ENCODE measurements at places on chromosomes 16 and 17.

- peaks cover 15% of the 10 kb centered on the region for H3K4me1 ChIP-seq
- H3K27ac ChIP-seq, result no peak overlapping the region
- H3K36me3 ChIP-seq, result peaks cover 8% of the 10 kb centered on the region
- DNase-seq, result no peak
- H3K27me3 ChIP-seq, result no peaks in the 10 kb centered on the region
Measured at GRCh38 chr17:65527857-65528591, 33.4 kb downstream of the AXIN2 start.

DNA sequence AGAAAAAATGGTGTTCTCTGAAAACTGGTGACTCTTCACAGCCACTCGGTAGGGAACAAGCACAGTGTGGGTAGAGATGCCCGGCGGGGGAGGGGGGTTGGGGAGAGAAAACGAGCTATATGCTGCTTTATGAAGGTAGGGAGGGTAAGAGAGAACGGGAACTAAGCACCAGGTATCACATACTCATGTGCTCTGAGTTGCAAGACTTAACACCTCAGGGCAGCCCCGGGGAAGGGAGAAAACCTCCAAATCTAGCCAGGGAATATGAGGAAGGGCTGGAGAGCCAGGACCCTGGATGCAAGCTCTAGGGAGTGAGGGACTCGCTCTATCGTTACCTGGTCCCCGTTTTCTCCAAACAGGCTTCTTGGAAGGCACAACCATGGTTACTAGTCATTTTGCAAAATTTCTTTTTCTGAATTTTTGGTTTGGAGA, 35.3 kb downstream of the HIC1 start:
- no peaks in the 10 kb centered on the region for H3K27me3 ChIP-seq
- H3K36me3 ChIP-seq, result peaks cover 12% of the 10 kb centered on the region
- peak overlapping the region; percentile 83 for H3K4me3 ChIP-seq
- H3K27ac ChIP-seq, result peak overlapping the region; percentile 90
- peak; percentile 48 for DNase-seq

GRCh38 chr17:47693731-47694580, at the start of gene TBKBP1:
TSS of gene TBKBP1 (plus strand) at chr17:47694161. CDS start at chr17:47696113, 1,952 bp downstream.
- H3K27ac ChIP-seq, result peak within 1 kb of the TSS; percentile 90
- H3K4me1 ChIP-seq, result peaks cover 50% of the 10 kb centered on the region
- H3K4me3 ChIP-seq, result peak within 1 kb of the TSS; percentile 83
- no peaks in the 10 kb centered on the region for H3K27me3 ChIP-seq

DNA sequence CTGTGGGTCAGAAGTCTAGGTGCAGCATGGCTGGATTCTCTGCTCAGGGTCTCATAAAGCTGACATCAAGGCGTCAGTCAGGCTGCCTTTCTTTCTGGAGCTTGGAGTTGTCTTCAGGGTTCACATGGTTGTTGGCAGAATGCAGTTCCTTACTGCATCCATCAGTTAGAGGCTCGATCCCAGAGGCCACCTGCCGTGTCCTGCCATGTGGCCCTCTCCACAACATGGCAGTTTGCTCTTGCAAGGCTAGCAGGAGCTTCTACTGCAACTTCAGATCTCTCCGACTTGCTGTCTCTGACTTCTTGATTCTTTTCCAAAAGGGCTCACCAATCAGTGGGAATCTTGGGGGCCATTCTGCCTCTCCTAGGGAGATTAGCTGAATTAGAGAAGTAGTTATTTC, 11.9 kb downstream of the PITPNC1 start:
- H3K4me3 ChIP-seq, result no peak overlapping the region
- H3K36me3 ChIP-seq, result peaks cover 1% of the 10 kb centered on the region
- no peak for DNase-seq
- H3K27me3 ChIP-seq, result no peaks in the 10 kb centered on the region
- peaks cover 70% of the 10 kb centered on the region for H3K4me1 ChIP-seq
- H3K27ac ChIP-seq, result peak overlapping the region; percentile 4

- peaks cover 26% of the 10 kb centered on the region for H3K4me1 ChIP-seq
- no peaks in the 10 kb centered on the region for H3K27me3 ChIP-seq
- H3K27ac ChIP-seq, result peak overlapping the region; percentile 86
Measured at GRCh38 chr17:30831257-30831656, 509 bp upstream of the ATAD5 start.

GRCh38 chr16:25693631-25694030, 1.9 kb downstream of the HS3ST4 start:
- H3K36me3 ChIP-seq, result no peaks in the 10 kb centered on the region
- H3K27me3 ChIP-seq, result peaks cover 52% of the 10 kb centered on the region
- H3K4me3 ChIP-seq, result no peak overlapping the region
- H3K4me1 ChIP-seq, result peaks cover 13% of the 10 kb centered on the region
- H3K27ac ChIP-seq, result no peak overlapping the region

DNA sequence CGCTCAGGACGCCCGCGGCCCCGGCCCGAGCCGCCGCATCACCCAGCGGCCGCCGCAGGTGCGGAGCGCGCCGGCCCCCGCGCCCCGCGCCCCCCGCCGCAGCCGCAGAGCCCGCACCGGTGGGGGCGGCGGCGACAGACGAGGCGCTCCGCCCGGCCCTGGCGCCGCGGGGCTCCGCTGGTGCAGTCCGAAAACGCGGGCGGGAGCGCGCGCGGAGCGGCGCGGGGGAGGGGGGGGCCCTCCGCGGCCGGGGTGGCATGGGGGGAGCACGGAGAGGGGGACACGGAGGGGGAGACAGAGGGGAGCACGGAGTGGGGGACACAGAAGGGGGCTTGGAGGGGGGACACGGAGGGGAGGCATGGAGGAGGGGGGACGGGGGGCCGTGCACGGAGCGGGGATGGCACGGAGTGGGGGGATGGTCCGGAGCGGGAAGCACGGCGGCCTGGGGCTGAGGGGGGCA, at the start of gene AATK:
TSS of gene AATK (minus strand) at position 189 of the 460 bp plus-strand sequence. CDS start 229 bp downstream, outside the sequence.
- no peak within 1 kb of the TSS for H3K4me3 ChIP-seq
- H3K27ac ChIP-seq, result no peak within 1 kb of the TSS
- peaks cover 20% of the 10 kb centered on the region for H3K27me3 ChIP-seq
- no peaks in the 10 kb centered on the region for H3K36me3 ChIP-seq
- H3K4me1 ChIP-seq, result no peaks in the 10 kb centered on the region

All from activated CD4-positive, alpha-beta memory T cell treated with anti-CD3 and anti-CD28 coated beads for 36 hours (primary cell).